ENCODE measurements at places on chromosomes 2 and 18. TPM values are rescaled to one million over a fixed set of nuclear protein-coding genes. Genes with fewer than 3 reads are reported as not detected.

DNA sequence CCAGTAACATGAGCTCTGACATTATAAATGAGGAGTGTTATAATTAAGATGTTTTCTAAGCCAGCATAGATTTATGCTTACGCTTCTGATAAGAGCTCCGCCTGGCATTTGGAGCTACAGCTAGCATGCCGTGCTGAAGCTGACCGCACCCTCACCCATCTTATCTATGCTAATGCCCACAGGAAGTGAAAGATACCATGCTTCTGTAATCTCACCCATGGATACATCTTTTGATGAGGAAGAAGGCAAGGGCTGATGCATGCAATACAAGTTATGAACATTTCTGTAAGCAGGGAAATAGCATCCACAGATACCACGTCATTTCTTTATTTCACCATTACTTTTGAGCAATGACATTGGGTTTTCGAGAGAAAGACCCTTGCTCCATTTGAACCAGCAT lies 82.3 kb downstream of the ARL4C start:
- no peak for DNase-seq

DNA sequence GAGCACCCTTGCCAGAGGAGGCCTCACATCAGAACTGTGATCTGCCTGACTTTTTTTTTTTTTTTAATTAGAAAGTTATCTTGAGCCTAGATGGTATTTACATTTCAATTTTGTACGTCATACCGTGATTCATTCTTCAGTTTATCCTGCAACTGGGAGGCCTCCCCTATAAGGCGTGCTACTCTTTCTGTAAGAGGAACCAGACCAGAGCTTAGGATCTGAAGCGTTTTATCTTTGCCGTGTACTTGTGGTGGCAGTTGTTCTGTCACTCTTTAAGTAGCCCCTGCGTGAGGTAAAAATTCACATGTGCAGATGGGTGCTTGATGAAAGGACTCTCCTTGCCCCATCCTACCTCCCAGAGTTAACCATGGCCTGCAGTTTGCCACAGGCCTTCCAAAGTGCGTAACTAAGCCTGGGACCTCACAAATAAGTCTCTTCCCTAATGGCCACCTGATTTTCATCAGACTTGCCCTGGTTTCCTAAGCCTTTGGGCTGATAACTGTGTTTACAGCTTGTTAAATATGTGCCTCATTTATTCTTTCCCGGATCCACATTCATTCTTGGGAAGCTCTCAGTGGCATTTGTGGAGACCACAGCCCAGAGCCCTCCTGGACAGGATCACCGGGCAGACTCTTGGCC lies 96.0 kb downstream of the MTCL1 start:
- DNase-seq: no peak

- DNase-seq: no peak
These were observed 99.0 kb downstream of the EPB41L3 start for GRCh38 chr18:5444847-5445246.

- no peak for DNase-seq
These were observed 59.4 kb downstream of the HK2 start for GRCh38 chr2:74893332-74893731.

GRCh38 chr2:240320204-240320993 lies 115.1 kb upstream of the GPC1 start:
- DNase-seq: no peak

DNA sequence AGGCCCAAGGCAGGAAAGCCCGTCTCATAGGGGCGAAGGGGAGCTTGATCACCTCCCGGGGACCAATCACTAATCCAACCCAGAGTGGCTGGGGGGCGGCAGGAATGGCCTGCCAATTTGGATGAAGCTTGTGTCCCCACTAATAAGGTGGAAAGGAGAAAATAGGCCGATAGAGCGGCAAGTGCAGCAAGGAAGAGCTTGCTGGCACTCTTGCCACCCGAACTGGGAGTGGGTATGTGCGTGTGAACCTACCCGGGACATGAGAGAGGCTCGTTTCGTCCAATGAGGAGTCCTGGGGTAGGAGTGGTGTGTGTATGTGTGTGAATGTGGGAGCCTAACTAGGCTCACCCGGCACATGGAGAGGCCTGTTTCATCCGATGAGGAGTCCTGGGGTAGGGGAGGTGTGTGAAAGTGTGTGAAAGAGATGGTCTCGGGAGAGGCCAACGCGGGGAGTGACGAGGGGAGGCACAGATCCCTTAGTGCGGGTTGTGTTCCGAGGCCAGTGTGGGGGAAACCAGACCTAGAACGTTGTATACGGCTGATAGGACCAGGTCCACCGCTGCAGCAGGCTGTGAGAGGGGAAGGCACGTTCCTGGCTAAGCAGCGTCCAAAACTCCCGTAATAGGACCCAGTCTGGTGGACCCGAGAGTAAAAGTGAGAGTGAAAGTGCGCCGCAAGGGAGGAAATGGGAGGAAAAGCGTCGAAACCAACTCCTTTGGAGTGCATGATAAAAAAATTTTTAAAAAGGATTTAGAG lies 47.1 kb upstream of the SELENOI start:
- DNase-seq: no peak

DNA sequence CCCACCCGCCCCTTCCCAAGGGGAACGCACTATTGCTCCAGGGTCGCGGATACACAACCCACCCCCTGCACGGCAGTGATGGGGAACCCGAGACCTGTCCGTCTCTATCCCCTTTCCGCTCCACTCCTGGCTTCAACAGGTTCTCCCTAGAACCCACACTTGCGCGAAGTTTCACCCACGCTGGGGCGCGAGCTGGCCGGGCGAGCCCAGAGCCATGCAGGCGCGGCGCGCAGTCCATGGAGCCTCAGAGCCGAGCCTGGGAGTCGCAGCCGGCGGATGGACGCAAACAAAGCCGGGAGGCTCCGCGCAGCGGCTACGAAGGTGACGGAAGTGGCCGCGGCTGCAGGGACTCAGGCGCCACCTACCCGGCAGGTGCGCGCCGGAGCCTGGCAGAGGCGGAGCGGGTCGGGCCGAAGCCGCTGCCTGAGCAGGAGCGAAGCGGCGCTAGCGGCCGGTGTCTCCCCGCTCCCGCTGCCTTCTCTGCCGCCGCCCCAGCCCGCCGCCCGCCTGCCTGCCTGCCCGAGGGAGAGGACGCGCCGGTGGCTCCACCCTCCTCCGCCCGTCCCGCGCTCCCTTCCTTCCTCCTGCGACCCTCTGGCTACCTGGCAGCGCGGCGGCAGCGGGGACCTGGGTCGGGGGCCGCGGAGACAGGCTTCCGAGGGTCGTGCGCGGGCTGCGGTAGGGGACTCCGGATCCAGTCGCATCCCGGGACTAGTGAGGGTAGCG lies 14.0 kb downstream of the ALPG start:
- DNase-seq: peak; percentile 61

The ERMN gene
- 0.59 TPM for total RNA-seq
